Kidney epithelial cell (primary cell): ENCODE measurements at places on chromosomes 6 and 20. TPM values are rescaled to one million over a fixed set of nuclear protein-coding genes. Genes with fewer than 3 reads are reported as not detected.

The PTK6 gene
- total RNA-seq: 0.33 and 0.55 TPM in 2 replicates

The CCDC170 gene
- 0.14 TPM in 1 of 2 replicates, not detected in the other for total RNA-seq

DNA sequence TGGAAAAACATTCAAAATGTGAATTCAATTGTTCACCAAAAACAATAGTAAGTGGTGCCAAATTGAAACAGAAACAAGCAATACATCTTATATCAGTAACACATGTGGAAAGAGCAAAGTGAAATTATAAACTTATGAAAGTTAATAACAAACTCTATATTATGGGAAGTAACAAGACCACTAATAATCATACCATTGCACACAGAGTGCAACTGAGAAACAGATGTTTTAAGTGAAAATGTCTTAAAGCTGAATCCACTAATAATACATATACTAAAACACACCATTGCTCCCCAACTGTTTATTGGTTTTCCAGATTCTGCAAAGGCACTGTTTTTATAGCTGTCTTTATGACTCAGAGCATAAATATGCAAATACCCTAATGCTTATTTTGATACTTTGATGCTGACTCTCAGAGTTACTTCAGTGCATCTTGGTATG is 292.3 kb downstream of the RFPL4B start:
- DNase-seq: no peak

The SAMHD1 gene
- 16.9 and 21.2 TPM in 2 replicates for total RNA-seq

- no peak for DNase-seq
Observed at GRCh38 chr6:26268659-26269402, 96.2 kb upstream of the BTN3A2 start.

The EMILIN3 gene
- total RNA-seq: 0.42 and 0.62 TPM in 2 replicates

DNA sequence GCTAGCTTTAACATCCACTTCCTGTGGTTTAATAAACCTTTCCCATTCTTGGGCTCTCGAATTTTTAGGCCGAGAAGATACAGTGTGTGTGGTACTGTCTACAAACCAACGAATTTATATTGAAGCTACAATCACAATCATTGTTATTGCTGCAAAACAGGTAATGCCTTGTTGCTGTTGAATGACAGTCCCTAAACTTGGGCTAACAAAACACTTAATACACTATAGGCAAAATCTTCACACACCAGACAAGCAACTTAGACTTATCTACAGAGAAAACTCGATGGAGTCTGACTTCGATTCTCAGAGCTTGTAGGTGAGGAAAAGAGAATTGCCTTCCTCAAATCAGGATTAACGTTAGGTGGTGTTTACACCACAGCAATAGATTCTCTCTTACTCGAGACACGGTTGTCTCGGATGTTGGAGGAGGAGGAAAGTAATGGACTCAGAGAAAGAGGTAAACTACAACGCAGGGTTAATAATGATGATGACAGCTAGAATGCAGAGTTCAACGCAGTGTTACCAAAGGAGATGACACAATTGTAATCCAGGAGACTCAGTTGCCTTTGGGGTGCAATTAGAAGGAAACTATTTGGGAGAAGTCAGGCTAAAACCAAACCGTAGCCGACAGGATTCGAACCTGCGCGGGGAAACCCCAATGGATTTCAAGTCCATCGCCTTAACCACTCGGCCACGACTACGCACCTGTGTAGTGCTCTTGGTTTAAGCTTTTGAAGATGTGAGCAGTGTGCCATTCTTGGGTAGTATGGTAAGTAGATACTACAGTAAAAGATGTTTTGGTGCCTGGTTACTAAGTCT is 32.5 kb upstream of the ZNF184 start:
- no peak for DNase-seq

The SALL4 gene
- total RNA-seq: 4.4 and 5.3 TPM in 2 replicates

The BPI gene
- not detected in 2 replicates for total RNA-seq

DNA sequence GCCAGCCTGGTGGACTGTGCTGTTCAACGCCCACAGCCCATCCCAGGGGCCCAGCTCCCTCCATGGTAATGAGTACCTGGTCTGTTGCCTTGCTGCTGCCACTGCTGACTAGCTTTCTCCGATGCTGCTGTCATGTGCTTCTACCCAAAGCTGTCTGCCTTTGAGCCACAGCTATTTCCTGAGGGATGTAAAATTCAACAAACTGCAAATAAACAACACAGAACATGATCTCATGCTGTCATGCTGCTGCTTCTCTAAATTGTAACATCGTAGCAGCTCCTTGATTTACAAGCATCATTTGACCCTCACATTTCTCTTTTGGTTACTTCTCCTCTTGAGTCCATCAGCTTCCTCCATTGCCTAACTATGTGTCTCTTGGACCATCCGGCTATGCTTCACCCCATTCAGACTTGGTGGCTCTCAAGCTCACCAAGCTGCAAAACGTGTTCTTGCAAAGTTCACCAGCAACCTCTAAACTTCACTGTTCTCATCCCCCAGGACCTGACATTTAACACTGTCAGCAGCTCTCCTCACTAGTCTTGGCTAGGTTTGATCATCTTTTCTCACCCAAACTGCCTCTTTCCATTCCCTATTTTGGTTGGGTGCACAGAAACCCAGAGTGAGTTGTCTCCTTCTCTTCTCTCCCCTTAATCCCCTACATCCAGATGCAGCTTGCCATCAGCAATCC is 54.6 kb downstream of the FYN start:
- DNase-seq: no peak

The TCP11 gene
- total RNA-seq: 0.41 TPM in 1 of 2 replicates, not detected in the other

- no peak for DNase-seq
Observed at GRCh38 chr20:57708694-57709673, 831 bp downstream of the PMEPA1 start.

- no peak for DNase-seq
Observed at GRCh38 chr20:58889334-58889760, 36.8 kb downstream of the GNAS start.

GRCh38 chr6:3905945-3906845 is 57.0 kb downstream of the FAM50B start:
- no peak for DNase-seq

- no peak for DNase-seq
Observed at GRCh38 chr20:13423472-13424173, 202.5 kb downstream of the ISM1 start.
